ENCODE measurements at places on chromosomes 2 and 18.

DNA sequence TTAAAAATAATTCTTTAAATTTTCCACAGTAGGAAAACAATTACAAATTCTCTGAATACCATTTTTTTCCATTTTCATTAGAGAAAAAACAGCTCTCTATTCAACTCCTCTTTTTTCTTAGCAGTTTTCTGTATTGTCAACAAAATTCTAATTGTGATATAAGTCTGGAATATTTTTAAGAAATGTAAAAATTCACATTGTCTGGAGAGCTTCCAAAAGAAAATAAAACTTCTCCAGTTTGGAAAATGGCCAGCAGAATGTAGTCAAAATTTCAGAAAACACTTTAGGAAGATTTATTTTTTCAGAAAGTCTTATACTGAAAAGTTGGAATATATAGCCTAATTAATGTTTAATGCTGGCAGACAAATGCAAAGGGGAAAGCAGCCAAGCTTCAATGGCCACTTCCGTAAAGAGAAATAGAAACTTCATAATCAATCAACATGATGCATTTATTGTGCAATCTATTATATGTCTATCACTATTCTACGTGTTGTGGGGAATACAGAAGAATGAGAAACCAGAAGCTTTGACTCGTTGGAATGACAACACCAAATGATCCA lies 733.2 kb upstream of the PKDCC start:
- DNase-seq: no peak

DNA sequence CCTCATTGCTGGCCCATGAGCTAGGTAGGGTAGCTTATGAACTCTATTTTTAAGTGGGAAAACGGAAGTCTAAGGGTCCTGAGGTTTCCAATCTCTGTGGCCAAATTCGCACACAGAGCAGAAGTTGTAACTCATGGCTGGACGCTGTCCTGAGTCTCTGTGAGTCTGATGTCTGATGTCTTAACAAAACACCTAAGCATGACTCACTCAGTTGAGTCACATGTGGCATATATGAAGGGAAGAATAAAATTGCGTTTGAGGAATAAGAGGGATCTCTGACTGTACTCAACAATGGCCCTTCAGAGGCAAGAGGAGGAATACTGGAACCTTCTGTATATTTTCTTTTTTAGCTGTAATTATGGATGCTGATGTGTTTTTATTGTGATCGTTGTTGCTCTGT lies 569.7 kb downstream of the RIT2 start:
- DNase-seq: peak; percentile 55

DNA sequence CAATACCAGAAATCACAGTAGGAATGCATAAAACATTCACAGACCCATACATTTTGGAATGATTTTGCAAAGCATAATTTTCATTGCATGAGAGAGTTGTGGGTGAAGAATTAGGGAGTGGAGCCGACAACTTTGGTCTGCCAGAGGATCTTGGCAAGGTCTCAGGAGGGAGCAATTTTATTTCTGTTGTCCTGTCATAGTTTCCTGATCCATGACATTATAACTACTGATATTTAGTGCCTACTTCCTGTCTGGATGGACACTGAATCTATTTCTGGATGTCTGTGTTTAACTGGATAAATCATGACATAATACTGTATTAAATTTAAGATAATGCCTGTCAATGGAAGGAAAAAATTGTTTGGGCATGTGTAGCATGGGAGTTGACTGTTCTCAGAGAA lies 2.4 kb downstream of the ITGA4 start:
- peak; percentile 65 for DNase-seq

DNA sequence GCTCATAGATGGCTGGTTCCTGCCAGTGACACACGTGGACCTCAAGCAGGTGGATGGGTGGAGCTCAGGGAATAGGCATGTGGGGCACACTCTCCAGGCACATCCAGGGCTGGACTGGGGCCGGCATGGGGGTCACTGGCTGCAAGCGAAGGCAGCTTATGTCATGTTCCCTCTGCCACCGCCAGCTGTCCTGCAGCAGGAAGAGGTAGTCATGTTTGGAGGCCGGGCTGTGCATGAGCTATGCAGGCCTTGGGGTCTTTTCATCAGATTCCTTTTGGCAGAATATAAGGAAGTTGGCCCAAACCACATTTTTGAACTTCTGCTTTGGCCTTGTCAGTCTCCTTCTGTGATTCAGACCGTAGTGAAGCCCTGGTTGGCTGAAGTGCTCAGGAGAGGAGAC lies 61.5 kb downstream of the AGAP1 start:
- DNase-seq: no peak

DNA sequence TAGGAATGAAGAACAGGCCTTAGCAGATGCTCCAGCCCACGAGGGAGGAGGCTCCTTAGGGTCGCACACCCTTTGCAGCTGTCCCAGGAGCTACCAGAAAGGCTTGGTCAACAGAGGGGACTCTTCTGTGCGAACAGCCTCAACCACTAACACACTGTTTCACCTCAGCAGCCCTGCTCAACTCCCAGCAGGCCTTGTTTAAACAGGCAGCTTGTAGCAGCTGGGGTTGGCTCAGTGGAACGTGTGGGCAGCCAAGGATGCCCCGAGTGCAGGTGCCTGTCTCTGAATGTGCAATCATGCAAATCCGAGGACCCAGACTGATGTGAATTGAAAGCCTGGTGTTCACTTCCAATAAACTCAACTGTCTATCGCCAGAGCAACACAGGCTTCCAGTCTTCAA lies 88.7 kb upstream of the CXCR4 start:
- DNase-seq: no peak

GRCh38 chr2:43085929-43086328 lies 140.5 kb downstream of the ZFP36L2 start:
- DNase-seq: no peak

All from fibroblast of skin of abdomen (primary cell).